HT1080 (cell line): ENCODE measurements at places on chromosomes 1 and 21. TPM values are rescaled to one million over a fixed set of nuclear protein-coding genes. Genes with fewer than 3 reads are reported as not detected.

DNA sequence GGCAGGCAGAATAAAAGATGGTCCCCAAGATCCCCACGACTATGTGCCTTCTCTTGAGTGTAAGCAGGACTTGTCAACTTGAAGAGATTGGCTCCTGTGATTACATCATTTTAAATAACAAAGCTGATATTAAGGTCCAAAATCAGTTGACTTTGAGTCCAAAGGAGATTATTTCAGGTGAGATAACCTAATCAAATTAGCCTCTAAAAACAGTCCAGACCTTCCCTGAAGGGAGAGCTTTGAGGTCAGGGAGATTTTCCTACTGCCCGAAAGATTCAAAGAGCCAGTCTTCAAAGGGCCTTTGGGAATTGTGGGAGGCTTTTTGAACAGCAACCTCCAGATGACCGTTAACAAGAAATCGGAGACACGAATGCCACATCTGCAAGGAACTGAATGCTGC is 51.5 kb upstream of the NCAM2 start:
- DNase-seq = no peak

- DNase-seq = no peak
Measured at GRCh38 chr1:217526636-217527035, 104.3 kb downstream of the GPATCH2 start.

DNA sequence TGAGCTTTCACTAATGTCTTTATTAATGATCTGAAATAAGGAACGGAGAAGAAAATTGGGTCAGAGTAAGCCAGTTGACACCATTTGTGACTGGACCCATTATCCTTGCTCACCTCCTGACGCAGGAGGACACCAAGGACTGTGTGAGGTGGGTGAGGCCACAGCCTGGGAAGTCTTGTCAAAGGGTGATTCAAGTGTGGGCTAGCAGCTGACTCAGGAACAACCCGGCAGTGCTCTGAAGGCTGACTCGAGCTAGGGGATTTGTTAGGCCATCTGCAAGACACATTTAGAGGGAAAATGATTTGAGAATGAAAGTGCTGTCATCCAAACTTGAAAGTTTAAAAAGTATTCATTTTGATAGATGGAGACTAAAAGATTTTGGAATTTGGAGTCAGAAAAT is 21.2 kb downstream of the PRRX1 start:
- peak; percentile 66 for DNase-seq

- no peak for DNase-seq
Measured at GRCh38 chr1:230863449-230863848, 4.9 kb downstream of the C1orf198 start.

DNA sequence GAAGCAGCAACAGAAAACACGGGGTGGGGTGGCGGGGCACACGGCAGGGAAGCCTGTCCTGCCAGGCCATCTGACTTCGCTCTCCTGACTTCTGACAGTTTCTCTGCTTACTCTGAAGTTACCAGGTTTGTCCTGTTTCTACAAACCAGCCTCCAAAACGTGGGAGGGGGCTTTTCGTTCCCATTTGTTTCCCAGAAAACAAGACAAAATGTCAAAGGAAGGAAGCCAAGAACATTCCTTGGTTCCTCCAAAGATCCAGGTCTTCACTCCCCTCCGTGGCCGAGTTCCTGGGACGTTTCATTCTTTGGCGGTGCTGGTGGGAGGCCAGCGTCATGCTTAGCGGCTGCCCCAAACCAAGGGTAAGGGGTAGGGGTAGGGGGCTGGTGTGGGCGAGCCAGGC is 49.6 kb downstream of the MEGF6 start:
- no peak for DNase-seq

DNA sequence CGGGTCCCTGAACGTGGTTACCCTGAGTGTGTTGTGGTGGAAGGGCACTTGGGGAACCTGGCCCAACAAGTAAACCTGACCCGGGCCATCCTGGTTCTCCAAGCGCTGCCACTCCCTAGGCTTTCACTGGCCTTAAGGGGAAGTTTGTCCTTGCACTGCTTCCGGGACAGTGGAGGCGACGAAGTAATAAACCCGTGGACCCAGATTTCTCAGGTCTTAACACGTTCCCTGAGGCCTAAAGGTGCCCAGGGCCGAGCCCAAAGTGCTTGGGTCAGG is 261 bp upstream of the CCDC24 start:
- DNase-seq = no peak

DNA sequence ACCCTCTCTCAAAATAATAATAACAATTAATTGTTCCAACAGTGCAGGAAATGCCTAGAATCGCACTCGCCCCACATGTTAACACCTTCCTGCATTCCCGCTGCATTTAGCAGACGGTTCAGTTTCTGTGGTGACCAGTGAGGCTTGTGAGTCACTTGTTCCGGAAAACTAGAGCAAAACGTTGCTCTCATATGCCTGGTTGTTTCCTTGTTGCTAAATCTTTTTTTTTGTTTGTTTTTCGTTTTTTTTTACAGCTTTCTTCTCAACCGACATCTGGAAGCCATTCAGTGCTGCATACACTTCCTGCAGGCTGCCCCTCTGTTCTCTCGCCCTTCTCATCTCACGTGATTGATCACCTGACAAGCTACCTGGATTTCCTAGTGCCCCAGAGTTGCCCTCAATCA is 56.9 kb upstream of the TMPRSS2 start:
- peak; percentile 53 for DNase-seq

DNA sequence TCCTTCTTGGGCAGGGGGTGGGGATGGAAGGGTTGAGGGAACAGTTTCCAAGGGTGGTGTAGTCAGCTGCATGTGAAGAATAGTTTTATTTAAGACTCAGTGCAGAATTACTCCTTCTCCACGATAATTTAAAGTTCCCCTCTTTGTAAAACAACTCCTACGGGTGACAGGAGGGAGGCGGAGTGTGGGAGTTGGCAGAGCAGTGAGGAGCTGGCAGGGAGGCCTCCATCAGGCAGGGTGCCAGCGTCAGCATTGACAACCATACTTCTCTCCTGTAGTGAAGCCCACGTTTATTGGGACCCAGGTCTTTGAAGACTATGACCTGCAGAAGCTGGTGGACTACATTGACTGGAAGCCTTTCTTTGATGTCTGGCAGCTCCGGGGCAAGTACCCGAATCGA is 93.8 kb downstream of the MTR start:
- no peak for DNase-seq

DNA sequence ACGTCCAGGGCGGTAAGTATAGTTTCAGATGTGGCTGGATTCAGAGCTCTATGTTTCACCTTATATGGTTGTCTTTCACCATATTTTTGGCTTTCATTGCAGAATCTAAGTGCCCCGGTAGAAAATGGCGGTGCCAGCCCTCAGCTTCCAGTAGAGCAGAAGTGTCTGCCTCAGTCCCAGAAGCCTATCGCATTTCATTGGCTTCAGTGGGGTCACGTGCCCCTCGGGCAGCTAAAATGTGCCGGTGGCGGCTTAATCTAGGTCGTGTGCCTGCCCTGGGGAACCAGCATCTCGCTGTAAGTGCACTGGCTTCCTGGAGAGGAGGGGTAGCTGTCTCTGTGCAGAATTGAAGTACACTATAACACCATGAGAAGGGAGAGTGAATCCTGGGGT is 107.4 kb upstream of the MAGI3 start:
- DNase-seq = no peak

DNA sequence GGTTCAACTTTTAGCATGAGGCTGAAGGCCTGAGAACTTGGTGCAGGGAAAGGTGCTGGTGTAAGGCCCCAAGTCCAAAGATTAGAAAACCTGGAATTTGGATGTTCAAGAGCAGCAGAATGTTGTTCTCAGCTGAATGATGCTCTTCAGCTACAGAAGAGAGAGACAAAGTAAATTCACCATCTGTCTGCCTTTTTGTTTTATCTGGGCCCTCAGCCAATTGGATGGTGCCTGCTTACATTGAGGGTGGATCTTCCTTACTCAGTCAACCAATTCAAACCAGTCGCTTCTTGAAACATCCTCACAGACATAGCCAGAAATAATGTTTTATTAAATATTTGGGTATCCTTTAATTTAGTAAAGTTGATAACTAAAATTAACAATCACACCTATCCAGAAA is 748.2 kb upstream of the ADAMTS5 start:
- DNase-seq = no peak

GRCh38 chr1:94325377-94326302 is 88.3 kb upstream of the ARHGAP29 start:
- DNase-seq = peak; percentile 100

DNA sequence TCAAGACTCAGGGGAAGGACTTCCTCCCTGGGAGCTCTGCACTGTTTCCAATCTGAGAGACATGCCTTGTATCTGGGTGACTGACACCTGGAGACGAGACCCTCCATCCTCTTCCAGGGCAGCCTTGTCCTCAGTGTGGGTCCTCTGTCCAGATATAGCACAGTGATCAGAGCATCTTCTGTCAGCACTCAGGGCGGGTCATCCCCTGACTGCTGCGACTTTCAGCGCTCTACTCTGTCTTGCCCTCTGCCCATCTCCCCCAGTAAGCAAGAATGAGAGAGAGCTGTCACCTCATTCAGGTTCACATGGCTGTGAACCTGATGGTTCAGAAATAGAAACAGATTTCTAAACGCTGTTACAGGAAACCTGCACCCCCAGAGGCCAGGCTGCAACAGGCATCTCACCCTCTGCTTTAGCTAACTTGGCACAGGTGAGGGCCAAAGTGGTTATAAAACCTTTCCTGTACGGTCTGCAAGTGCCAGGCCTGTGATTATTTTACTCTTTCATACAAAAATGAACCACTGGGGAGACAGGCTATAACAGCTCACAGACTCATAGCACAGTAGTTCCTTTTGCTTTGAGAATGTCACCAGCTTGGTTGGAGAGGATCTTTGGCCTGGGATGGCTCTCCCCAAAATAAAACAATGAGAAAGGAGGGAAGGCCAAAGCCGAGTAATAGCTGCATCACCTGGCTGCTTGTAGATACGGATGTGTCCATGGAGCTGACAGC is 11.4 kb upstream of the TENT5C start:
- DNase-seq = no peak

DNA sequence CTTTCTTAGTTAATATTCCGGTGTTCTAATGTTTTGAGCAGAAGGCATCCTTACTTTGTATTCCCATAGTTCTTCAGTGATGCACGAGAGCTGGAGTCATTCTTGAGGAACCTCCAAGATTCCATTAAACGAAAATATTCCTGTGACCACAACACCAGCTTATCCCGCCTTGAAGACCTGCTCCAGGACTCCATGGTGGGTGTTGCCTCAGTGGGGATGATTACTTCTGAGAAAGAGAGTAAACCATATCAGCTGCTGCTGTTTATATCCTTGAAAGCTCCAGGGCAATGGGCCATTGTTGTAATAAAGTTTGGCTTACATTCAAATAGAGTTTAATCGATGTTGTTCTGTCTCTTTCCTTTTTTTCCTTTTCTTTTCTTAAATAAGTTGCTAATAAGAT is 93.1 kb downstream of the MACF1 start:
- no peak for DNase-seq

GRCh38 chr1:39431927-39432326 is 59.5 kb upstream of the BMP8A start:
- peak; percentile 23 for DNase-seq

GRCh38 chr1:1804301-1804700 is 26.0 kb upstream of the NADK start:
- no peak for DNase-seq

The ITGB2 gene
- total RNA-seq = 1.6 and 1.8 TPM in 2 replicates

The LCE2B gene
- not detected in 2 replicates for total RNA-seq

The KCNA2 gene
- total RNA-seq = not detected in 2 replicates

The POU3F1 gene
- not detected in 2 replicates for total RNA-seq

The HEYL gene
- total RNA-seq = not detected in 2 replicates

The LCE2C gene
- not detected in 2 replicates for total RNA-seq

The PDPN gene
- 8.7 and 16.3 TPM in 2 replicates for total RNA-seq

The SLC41A1 gene
- total RNA-seq = 12.1 and 17.5 TPM in 2 replicates

The SPATA1 gene
- 0.20 TPM in 1 of 2 replicates, not detected in the other for total RNA-seq

The OR2T6 gene
- total RNA-seq = not detected in 2 replicates

The NBPF3 gene
- 12.3 and 13.2 TPM in 2 replicates for total RNA-seq
